ENCODE measurements at places on chromosomes 12 and 14.

GRCh38 chr12:65779091-65779642 is 45.1 kb upstream of the HMGA2 start:
- peak; percentile 81 for DNase-seq

- DNase-seq: no peak
Measured at GRCh38 chr12:12128670-12129069, 57.9 kb downstream of the BCL2L14 start.

GRCh38 chr12:106171117-106171750 is 32.5 kb upstream of the NUAK1 start:
- DNase-seq: no peak

DNA sequence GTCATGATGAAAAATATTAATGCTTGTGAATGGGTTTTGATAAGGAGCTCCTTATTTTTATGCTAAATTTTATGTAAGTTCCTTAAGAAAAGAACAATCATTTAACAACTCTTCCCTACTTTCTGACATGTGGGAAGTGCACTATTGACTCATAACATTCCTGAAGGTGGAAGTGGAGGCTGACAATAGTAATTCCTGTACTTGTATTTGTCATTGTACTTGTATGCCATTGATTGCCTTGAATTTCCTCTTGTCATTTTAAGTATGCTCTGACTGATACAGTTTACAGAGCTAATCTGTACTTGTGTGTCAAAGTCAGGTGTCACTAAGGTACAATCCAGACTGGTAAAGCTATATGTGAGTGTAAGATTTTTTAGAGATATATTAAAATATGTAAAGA is 440.0 kb downstream of the SLC16A7 start:
- no peak for DNase-seq

- DNase-seq: peak; percentile 88
Measured at GRCh38 chr14:50335389-50335788, 23.3 kb downstream of the DMAC2L start.

- DNase-seq: no peak
Measured at GRCh38 chr12:74945771-74946198, 263.9 kb downstream of the KCNC2 start.

GRCh38 chr12:62166525-62166924 is 93.7 kb upstream of the USP15 start:
- DNase-seq: no peak
